ENCODE measurements at places on chromosomes 4 and X. TPM values are rescaled to one million over a fixed set of nuclear protein-coding genes. Genes with fewer than 3 reads are reported as not detected.

HSFX3 gene
- not detected for total RNA-seq

AMBN gene
- total RNA-seq, result not detected

EDNRA gene
- 10.1 TPM for total RNA-seq

IL13RA2 gene
- 0.38 TPM for total RNA-seq

ADAMTS3 gene
- total RNA-seq, result 5.4 TPM

ZBTB49 gene
- 3.4 TPM for total RNA-seq

HTRA3 gene
- 0.58 TPM for total RNA-seq

DOK7 gene
- total RNA-seq, result under 0.01 TPM

PABPC4L gene
- 0.38 TPM for total RNA-seq

CASP3 gene
- 34.7 TPM for total RNA-seq

PCDH7 gene
- total RNA-seq, result 1.4 TPM

NUDT9 gene
- 16.9 TPM for total RNA-seq

UGT2B7 gene
- 0.85 TPM for total RNA-seq

POU3F4 gene
- total RNA-seq, result not detected

TLR6 gene
- 2.3 TPM for total RNA-seq

FRMPD4 gene
- 2.1 TPM for total RNA-seq

Measured in regular cardiac myocyte (primary cell).